ENCODE measurements at places on chromosomes 3 and 15.

GRCh38 chr15:69502470-69503045 lies 49.9 kb downstream of the RPLP1 start:
- DNase-seq = no peak

DNA sequence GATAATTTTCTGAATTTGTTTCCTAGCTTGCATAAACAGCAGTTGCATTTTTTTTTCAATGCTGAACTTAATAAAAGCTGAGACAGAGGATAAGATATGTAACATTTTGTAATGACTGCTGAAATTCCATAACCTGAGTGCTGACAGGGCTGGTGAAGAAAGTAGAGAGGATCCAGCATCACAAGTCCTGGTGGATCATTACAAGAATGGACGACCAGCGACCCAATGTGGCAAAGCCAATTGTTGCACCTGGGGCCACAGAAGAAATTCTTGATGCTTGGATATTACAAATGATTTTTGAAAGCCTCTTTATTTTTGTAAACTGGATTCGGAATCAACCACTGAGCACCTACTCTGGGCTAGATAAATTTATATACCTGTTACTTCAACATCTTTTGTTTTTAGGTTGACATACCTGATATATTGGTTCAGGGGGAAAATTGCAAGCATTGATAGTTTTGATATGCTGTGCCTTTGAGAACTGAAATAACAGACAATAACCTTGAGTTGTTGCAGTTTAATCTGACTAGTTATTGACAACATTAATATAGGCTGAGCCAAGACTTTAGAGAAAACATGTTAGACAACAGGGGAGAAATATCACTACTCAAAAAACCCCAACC lies 3.9 kb upstream of the ACTL6A start:
- peak; percentile 85 for DNase-seq

- DNase-seq = no peak
Observed at GRCh38 chr15:32831485-32831884, 113.7 kb downstream of the GREM1 start.

- DNase-seq = no peak
Observed at GRCh38 chr3:191235331-191236314, 36.6 kb downstream of the OSTN start.
